ENCODE measurements at places on chromosomes 3 and 15.

DNA sequence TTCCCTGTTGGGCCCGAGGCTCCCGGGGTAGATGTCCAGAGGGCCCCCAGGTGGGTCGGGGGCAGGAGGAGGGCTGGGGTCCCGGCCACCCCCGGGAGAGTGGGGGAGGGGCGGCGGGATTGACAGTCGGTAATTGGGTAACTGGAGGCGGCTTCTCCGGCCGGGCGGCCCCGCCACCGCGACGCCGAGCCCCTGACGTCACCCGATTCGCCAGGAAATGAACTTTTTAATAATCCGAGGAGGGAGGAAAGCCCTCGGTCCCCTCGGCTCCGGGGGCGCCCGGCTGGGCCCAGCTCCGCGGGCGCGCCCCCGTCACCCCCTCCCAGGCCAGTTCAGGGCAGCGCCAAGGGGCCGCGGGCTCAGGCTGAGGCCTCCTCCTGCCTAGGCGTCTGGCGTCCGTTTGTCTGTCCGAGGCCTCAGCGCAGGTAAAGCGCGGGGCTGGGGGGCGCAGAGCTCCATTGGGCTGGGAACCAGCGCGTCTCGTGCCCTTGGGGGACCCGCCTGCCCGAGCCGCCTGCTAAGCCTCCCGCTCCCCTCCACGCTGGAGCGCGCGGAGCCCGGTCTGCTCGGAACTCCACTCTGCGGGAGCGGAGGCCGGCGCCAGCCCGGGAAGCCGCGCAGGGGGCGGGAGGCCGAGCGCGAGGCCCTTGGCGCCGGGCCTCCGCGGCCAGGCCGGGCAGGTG is 3.9 kb downstream of the GATA2 start:
- DNase-seq = no peak

DNA sequence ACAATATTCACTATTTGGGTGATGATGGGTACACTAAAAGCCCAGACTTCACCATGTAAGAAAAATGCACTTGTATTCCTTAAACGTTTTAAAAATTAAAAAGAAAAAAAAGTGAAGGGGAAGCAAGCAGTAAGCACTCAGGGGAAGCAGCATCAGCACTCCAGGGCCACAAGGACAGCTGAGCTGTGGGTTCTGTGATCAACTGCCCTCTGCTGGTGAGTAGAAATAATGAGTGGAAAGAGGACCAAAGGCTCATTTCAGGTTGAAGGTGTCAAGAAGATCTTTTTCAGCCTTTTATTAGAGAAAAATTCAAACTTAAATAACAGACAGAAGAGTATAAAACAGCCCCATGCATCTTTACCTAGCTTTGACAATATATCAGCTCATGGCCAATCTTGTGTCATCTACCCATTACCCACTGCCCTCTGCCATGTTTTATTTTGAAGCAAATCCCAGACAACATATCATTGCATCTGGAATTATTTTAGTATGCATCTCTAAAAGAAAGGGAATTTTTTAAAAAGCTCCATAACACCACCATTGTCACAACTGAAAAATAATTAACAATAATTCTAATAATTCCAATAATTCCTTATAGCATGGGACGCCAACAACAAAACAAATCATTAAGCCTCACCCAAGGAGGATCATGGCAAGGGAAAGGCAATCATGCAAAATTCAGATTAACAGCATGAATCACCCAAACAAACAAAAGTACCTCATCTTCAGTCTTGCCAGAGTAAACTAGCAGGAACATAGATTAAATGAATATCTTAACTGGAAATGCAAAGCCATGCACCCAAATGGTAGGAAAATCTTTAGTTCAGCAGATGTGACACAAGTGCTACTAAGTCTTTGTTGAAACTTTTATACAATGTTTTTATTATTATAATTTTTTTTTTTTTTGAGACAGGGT is 42.5 kb downstream of the TAMM41 start:
- no peak for DNase-seq

- DNase-seq = no peak
Observed at GRCh38 chr15:87755226-87755625, 501.3 kb downstream of the NTRK3 start.

DNA sequence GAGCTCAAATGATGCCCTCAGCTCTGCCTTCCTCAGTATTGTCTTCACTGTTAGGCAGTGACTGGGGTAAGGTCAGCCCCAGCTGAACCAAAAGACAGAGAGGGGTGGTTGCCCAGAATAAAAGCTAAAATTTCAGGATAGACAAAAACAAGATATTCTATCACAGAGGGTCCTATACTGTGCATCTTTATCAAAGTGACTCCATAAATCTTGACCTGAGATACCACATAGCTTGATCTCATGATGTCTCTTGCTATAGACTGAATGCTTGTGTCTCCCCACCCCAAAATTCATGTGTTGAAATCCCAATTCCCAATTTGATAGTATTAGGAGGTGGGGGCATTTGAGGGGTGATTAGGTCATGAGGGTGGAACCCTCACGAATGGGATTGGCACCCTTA is 30.4 kb downstream of the EIF1B start:
- no peak for DNase-seq
